Hematopoietic multipotent progenitor cell treated with erythropoietin and hydrocortisone succinate and interleukin-3 and kit ligand, for 8 days (in vitro differentiated cells): ENCODE measurements at places on chromosomes 12 and 14.

GRCh38 chr12:3116106-3116844 is 39.1 kb downstream of the TSPAN9 start:
- DNase-seq: no peak

DNA sequence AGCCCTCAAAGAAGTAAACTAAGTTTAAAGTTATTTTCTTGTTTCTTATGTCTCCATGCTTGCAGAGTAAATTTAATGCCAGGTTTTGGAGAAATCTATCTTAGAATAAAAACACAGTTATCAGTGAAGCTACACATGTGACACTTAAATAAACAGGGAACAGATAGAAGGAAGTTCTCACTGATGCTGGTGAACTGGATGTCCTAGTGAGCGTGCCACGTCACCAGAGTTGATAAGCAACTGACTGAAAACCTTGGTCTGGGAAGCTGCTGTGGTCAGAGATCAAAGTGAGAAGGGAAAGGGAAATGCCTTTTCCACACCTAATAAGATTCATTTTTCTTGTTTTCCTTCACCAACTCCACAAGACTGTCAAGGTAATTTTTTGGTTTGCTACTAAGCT is 74.8 kb upstream of the PCED1B start:
- DNase-seq: no peak

- DNase-seq: no peak
Observed at GRCh38 chr14:89466944-89467343, 49.9 kb upstream of the FOXN3 start.

GRCh38 chr12:1497161-1497560 is 97.2 kb downstream of the FBXL14 start:
- no peak for DNase-seq

DNA sequence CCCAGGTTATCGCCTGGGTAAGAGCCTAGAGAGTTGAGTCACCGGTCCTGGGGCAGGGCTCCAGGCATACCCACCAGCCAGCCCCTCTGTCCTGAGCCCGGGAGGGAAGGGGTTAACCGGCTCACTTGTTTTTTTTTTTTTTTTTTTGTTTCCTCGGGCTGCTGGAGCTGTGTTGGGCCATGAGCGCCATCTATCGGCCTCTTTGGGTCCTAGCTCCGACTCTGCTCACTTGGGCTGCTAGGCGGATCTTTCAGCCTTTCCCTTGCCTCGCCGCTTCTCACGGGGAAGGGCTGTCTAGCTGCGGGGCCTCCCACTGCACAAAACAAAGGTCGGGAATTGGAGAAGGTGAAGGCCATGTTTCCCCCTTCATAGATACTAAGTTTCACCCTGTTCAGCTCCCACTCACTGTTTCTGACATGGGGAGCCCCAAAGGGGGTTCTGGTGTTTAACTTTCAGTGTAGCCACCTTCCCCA is 2.8 kb upstream of the SMUG1 start:
- DNase-seq: peak; percentile 85

- DNase-seq: no peak
Observed at GRCh38 chr14:105943973-105944602, 417.7 kb downstream of the TMEM121 start.

DNA sequence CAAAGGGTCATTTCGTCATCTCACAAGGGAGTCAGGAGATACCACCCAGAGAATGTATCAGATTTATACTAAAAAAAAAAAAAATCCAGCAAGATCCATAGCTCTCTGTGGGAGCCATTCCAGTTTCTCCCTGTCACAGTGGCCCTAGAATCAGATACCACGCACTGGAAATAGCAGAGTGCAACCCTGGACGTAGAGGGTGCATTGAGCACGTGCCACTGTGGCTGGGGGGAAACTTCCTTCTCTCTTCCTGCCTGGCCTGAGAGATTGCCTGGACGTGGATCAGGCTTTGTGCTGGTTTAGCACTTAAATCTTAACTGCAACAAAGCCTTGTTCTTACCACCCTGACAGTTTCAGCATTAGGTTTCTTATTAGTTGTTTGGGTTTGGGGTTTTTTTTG is 124.3 kb downstream of the FBXL14 start:
- DNase-seq: peak; percentile 7

GRCh38 chr14:29805415-29806123 is 122.1 kb downstream of the PRKD1 start:
- DNase-seq: peak; percentile 41

DNA sequence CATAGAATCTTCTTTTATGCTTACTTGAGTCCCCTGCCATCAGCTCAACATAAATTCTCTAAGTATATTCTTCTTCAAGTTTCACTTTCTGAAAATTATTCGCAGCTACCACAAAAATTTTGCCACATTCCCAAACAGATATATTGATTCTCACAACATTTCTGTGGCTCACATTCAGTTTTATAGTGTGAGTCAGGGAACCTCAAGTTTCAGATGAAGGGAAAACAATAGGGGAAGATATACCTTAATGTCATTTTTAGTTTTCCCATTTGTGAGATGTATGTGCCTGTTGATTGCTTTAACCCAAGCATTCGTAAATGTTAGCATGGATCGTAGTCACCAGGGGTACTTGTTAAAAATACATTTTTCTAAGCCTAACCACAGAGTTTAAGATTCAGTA is 465.8 kb downstream of the CCER1 start:
- no peak for DNase-seq

DNA sequence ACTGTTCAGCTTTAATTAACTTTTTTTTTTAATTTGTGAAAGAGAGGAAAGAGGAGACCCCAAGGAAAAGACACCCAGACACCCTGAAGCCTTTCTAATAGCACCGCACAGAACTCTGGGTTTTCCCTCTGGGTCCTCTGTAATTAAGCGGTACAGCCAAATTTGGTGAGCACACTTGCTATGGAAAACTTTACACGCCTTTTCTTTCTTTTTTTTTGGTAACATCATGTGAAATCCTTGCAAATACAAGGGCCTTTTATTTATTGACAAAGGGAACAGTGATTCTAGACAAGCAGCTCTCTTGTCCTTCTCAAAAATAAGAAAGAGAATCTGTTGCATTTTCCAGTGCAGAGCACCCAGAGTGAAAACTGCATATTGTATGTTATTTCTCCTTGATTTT is 44.4 kb upstream of the CPM start:
- no peak for DNase-seq

- no peak for DNase-seq
Observed at GRCh38 chr12:101690544-101691098, 6.8 kb upstream of the CHPT1 start.
